Mucosa of descending colon (tissue), 3 donors: ENCODE measurements at places on chromosomes 1 and 21. TPM values are rescaled to one million over a fixed set of nuclear protein-coding genes. Genes with fewer than 3 reads are reported as not detected.
A peak's percentile ranks its signal among the peaks of the same experiment; 100 is the strongest.

The UBXN10 gene
- 15.5 TPM for total RNA-seq

The APOBEC4 gene
- total RNA-seq, result not detected

The OR6Y1 gene
- total RNA-seq, result not detected

The NUDT17 gene
- 1.1 TPM for total RNA-seq

The TTLL7 gene
- 21.0 TPM for total RNA-seq

The GUCA2A gene
- total RNA-seq, result 920 TPM

The C1orf185 gene
- not detected for total RNA-seq

The ARHGEF19 gene
- total RNA-seq, result 13.3 TPM

The CHIA gene
- not detected for total RNA-seq

The AHCYL1 gene
- total RNA-seq, result 87.8 TPM

The KIF14 gene
- 0.60 TPM for total RNA-seq

The TMPRSS2 gene
- 283 TPM for total RNA-seq

- no peak for DNase-seq
Measured at GRCh38 chr1:205441716-205442050, 14.2 kb downstream of the BLACAT1 start.

GRCh38 chr1:111719135-111719534, 20.1 kb downstream of the INKA2 start:
- DNase-seq, result no peak

DNA sequence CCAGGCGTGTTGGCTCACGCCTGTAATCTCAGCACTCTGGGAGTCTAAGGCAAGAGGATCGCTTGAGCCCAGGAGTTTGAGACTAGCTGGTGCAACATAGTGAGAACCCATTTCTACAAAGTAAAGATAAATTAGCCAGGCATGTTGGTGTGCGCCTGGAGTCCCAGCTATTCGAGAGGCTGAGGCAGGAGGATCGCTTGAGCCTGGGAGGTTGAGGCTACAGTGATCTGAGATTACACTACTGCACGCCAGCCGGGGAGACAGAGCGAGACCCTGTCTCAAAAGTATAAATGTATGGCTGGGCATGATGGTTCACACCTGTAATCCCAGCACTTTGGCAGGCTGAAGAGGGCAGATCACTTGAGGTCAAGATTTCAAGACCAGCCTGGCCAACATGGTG, 51.5 kb upstream of the LBR start:
- no peak for DNase-seq

- no peak for DNase-seq
Measured at GRCh38 chr1:27058966-27059669, 46.5 kb upstream of the TENT5B start.

DNA sequence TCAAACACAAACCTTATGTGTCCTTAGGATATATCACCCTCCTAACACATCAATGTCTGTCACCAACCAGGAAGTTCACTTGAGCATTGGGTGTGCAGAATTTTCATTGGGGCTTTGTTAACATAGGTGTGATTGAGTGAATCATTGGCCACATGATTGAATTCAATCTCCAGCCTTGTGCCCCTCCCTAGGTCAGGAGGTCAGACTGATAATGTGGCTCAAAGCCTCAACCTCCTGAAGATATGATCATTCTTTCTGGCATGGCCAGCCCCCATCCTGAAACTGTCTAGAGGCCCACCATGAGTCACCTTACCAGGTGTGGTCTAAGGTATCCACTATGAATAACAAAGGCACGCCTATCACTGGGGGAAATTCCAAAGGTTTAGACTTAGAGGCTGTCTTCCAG, 90.1 kb downstream of the PKN2 start:
- DNase-seq, result peak; percentile 75

DNA sequence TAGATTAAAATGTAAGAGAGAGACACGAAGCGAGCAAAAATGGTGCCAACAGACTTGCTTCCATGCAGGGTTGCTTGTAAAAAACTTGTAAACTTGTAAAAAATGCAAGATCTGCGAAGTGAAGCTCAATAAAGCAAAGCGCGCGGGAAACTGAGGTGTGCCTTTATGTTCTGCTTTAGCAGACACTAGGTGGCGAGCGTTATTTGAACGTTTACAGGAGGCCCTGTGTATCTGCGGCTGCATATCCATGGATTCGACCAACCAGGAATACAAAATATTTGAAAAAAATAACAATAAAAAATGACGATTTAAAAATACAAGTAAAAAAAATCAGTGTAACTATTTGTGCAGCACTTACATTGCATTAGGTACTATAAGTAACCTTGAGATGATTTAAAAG, 1.5 kb downstream of the UBE2G2 start:
- no peak for DNase-seq

DNA sequence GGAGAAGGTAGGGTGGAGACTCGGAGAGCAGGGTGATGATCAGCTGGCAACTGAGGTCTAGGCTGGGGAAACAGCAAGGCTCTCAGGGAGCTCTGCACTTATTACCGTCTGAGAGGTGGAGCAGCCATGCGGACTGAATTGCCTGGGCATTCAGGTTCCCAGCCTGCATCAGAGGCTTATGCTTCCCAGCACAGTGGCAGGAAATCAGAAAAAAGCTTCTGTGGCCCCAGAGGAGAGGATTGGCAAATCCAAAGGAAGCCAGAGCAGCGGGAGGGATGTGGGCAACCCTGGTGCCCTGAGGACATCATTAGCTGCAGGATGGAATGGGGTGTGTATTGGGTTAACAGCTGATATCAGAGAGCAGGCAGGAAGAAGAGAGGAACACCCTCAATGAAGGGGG, 374.1 kb upstream of the POU3F1 start:
- DNase-seq, result no peak

DNA sequence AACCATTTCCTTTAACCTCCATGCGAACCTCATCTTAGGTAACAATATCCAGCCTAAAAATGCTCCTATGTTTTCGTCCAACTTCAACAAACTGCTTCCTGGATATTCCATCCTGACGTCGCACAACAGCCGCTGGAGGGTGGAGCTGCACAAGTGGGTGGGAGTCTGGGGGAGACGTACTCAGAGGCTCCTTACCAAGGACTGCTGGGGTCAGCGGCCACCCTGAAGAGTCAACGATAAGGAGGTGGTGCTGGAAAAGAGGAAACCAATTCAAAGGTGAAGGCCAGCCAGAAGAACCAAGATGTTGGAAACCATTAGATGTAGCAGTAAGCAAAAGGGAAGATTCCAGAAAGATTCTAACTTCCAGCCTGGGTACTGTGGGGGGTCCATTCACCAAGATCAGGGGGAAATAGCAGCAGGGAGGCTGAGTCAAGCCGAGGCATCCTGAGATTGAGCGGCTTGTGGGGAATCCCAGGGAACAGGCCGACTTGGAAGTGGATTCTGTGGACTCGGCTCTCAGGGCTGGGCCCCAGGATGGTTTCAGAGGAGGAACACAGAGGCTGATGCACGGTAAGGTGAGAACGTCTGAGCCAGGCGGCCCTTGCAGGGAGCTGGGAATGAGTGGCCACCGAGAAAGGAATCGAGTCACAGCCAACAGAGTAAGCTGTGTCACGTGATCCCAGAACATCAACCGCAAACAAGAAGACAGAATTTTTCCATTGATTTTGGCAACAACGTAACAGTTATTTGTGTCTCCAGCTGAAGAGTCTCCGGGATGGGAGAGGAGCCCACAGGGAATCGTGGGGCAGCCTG, 375.7 kb downstream of the NPHP4 start:
- no peak for DNase-seq

DNA sequence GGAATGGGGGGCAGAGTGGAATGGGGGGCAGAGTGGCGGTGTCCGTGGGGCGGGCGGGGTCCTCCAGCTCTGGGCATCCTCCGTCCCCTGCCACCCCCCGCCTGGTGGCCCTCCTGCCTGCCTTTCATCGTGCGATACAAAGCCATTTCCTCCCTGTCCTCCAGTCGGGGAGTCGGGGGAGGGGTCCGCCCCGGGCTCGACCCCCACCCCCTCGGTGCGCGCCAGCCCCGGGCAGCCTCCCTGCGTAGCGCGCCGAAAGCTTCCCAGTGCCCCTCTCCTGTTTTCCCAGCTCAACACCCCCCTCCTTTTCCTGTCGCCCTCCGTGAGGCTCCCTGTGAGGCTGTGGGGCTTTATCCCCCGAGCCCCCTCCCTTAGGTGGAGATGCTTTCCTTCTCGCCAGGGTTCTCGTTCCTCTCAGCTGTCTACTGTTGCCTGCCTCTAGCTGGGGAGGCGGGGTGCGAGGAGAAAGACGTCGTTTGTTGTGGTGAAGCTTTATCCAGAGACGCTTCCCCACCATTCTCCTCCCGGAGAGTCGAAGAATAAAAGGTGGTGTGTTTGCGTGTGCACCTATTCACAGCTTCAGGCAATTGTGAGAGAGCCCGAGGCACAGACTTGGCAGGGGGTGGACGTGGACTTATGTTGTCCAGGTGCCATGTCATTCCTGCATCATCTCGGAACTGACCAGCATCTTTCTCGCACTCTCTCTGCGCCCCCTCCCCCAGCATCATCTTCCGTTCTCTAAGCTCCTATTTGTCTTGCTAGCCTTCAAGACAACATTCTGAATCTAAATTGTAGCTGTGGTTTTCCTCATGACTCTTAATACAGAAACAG, 848 bp downstream of the DNM3 start:
- DNase-seq, result no peak

GRCh38 chr1:196407358-196408051, 200.7 kb downstream of the KCNT2 start:
- no peak for DNase-seq

- no peak for DNase-seq
Measured at GRCh38 chr1:41317361-41317760, 43.9 kb upstream of the FOXO6 start.

DNA sequence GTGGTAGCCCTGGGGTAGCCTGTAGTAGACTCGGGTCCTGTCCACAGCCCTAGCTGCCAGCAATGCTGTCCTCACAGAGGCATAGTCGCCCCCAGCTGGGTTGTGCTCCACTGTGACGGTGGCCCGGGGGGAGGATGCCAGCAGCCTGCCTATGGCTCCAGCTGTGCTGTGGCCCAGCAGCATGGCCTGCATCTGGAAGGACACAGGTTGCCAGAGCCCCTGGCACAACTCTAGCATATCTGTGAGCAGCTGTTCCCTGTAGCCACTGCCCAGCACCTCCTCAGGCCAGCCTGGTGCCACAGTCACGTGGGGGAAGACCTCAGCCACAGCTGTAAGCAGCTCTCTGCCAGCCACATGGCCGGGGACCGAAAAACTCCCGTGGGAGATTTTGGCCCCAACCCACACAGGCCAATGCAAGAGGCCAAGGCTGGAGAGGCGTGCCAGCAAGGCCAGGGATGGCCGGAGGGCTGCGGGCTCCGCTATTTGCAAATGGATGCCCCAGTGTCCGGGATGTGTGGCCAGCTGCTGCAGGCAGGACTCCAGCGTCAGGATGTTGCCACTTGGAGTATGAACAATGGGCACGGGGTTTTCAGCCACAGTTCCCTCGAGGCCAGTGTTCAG, 13.9 kb downstream of the FAM151A start:
- DNase-seq, result no peak

GRCh38 chr1:229590119-229590518, 31.6 kb upstream of the ABCB10 start:
- DNase-seq, result no peak
